Right lung (tissue), 10 donors: ENCODE measurements at places on chromosomes 3 and 15. TPM values are rescaled to one million over a fixed set of nuclear protein-coding genes. Genes with fewer than 3 reads are reported as not detected.

Gene POTEB
- polyA plus RNA-seq, result not detected

DNA sequence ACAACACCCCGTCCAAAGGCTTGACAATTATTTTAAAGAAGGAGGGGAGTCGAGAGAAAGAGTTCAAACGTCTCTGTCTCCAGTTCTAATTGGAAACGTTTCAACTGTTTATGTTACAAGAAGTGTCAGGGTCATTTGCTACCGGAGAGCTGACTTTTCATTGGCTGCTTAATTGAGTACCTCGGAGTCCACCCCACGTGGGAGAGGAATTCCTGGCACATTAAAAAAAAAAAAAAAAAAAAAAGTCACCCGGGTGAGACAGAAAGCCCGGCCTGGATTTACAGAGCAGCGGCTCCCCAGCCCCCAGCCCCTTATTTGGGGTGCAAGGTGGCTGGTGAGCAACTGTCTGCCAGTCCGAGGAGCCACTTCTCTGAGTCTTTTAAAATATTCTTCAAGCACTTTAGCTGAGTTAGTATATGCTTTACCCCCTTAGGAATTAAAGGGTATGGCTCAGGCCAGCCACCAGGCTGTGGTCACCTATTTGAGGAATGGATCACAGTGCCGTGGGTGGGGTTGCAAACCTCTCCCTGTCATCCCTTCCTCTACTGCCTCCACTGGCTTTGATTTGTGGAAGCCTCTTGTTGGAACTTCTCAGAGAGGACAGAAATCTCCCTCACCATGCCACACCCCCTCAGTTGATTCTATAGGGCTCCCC, 3.9 kb upstream of the TLE3 start:
- DNase-seq, result peak; percentile 95

Gene MYEF2
- polyA plus RNA-seq, result 51.9 TPM

Gene FMN1
- polyA plus RNA-seq, result 3.1 TPM

DNA sequence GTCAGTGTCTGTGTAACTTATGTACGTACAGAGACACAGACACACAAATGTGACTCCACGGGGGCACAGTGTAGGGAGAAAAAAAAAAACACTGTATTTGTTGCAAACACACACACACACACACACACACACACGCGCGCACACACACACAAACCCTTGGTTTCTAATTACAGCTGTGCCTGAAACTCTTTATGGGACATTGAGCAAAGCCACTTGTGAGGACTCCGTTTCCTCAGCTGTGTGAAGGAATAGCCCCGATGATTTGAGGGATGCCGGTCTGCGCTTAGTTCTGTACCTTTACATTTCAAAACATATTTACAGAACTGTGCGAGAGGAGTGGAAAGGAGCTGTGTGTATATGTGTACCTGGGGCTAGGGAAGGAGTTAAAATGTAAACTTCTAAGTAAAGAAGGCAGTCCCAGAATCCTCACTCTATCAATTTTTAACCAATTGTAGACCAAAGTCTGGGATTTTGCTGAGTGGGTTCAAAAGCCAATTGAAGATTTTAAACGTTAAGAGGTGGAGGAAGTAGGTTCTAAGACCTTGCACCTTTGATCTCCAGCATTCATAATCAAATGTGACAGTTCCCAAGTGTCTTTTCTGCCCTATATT, 5.3 kb upstream of the BCL6 start:
- peak; percentile 50 for DNase-seq

- DNase-seq, result no peak
Measured at GRCh38 chr3:194938845-194939531, 253.3 kb downstream of the FAM43A start.

Gene MUC4
- polyA plus RNA-seq, result 0.18 TPM

GRCh38 chr15:58597943-58598828, 151.3 kb downstream of the ADAM10 start:
- no peak for DNase-seq

Gene BFSP2
- polyA plus RNA-seq, result not detected

Gene SUCNR1
- polyA plus RNA-seq, result 0.15 TPM

Gene SLC6A11
- polyA plus RNA-seq, result 0.09 TPM

DNA sequence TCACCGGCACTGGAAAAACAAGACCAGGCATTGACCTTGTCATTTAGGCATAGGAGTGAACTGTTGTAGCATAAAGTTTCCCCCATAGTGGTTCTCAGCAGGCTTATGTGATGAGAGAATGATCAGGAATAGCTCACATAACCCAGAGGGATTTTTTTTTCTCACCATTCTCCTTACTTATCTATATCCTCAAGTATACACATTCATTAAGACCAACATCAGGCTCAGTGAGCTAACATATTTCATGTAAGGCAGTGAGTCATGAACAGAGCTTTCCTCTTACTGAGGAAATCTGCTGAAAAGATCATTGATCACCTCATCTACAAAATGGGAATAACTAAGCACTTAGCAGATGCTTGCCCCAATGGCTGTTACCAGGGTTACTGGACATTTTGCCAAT, 396.6 kb upstream of the TMCO5A start:
- DNase-seq, result no peak

DNA sequence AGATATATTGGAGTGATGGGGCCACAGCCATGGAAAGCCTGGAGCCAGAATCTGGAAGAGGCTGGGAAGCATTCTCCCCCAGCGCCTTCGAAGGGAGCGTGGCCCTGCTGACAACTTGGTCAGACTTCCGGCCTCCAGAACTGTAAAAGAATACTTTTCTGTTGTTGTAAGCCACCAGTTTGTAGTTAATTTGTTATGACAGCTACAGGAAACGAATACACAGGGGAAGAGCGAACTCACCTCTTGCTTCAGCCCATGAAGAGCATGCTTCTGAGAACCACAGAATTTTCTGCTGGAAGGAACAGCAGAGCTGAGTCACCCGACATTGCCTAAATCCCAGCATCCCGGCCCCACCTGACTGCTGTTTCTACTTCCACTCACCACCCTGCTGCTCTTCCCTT, 501.7 kb downstream of the SHQ1 start:
- no peak for DNase-seq

Gene CCDC174
- 38.9 TPM for polyA plus RNA-seq

DNA sequence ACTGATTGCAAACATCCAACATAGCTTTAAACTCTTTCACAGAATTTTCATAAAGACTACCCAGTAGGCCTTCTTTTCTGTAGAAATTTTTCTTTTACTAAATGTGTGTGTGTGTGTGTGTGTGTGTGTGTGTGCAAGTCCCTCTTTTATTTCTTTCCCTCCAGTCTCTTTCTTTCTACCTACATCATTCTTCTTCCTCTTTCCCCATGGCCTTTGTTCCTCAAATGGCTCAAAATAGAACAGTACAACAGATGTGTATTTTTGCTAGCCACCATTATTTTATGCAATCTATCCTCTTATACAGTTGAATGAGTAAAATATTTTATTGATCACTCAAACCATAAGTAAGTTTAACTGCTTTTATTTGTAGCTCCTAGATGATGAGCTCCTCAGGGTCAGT, 76.4 kb downstream of the USF3 start:
- no peak for DNase-seq

DNA sequence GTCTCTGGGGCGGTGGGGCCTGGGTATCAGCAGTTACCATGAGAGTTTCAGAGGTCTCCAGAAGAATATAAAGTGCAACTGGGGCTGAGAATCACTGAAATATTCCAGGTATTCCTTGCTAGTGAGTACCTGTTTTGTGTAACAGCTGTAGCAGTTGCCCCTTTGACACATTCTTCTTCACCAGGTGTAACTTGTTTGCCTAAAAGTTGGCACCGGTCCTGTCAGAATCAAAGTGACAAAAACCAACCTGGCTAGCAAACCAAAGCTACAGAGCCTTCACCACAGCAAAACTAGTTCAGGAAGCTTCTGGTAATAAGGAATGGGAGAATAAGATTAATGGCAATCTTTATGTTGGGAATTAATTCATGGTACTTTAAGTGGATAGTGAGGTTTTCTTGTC, 296.0 kb downstream of the NAALADL2 start:
- DNase-seq, result no peak

DNA sequence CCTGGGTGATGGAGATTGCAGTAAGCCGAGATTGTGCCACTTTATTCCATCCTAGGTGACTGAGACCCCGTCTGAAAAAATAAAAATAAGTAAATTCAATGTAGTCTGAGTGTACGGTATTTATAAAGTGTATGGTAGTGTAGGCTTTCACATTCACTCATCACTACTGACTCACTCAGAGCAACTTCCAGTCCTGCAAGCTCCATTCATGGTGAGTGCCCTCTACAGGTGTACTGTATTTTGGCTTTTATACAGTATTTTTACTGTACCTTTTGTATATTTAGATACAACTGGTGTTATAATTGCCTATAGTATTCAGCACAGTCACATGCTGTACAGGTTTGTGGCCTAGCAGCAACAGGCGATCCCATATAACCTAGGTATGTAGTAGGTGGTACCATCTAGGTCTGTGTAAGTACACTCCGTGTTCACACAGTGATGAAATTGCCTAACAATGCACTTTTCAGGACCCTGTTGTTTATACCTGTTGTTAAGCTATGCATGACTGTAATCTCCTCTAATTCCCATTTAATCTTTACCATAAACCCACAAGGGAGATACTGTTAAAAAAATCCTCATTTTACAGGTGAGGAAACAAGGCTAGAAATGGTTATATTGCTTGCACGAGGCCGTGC, 19.3 kb downstream of the CACNA1D start:
- DNase-seq, result no peak

Gene LRRC34
- 15.7 TPM for polyA plus RNA-seq
